Right renal cortex interstitium (tissue), 3 donors: ENCODE measurements at places on chromosomes 12 and 14. TPM values are rescaled to one million over a fixed set of nuclear protein-coding genes. Genes with fewer than 3 reads are reported as not detected.

FRMD6 gene
- polyA plus RNA-seq: 19.6 TPM

SDR39U1 gene
- 49.7 TPM for polyA plus RNA-seq

VEZT gene
- 82.8 TPM for polyA plus RNA-seq

ACVRL1 gene
- 30.9 TPM for polyA plus RNA-seq

CTDSP2 gene
- 263 TPM for polyA plus RNA-seq

SCNN1A gene
- 74.0 TPM for polyA plus RNA-seq

ZBTB25 gene
- polyA plus RNA-seq: 7.9 TPM

NPFF gene
- 0.40 TPM for polyA plus RNA-seq

IFT81 gene
- 63.1 TPM for polyA plus RNA-seq

CPM gene
- 29.3 TPM for polyA plus RNA-seq

INHBC gene
- polyA plus RNA-seq: 0.14 TPM

GPHN gene
- 84.4 TPM for polyA plus RNA-seq

TSPAN8 gene
- 44.3 TPM for polyA plus RNA-seq

GRCh38 chr14:79284621-79285020 lies 926.7 kb downstream of the DIO2 start:
- no peak for DNase-seq

- DNase-seq: no peak
Observed at GRCh38 chr12:124930586-124930985, 16.1 kb upstream of the UBC start.

DNA sequence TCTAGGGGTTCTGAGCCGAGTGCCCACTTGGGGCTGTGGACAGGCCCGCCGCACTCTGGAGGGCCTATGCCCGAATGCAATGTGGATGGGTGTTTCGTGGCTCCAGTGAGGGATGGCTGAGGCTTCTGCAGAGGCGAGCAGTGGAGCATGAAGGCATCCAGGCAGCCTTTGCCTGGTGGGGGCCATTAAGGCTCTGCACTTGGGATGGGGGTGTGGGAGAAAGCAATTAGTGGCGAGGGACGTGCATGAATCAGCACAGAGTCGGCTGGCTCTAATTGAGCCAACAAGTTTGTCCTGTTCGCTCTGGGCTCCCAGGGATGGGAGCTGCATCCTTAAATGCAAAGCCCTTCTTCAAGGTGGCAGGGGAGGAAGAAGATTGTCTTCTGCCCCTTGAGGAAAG lies 346.9 kb upstream of the FKBP4 start:
- DNase-seq: no peak

DNA sequence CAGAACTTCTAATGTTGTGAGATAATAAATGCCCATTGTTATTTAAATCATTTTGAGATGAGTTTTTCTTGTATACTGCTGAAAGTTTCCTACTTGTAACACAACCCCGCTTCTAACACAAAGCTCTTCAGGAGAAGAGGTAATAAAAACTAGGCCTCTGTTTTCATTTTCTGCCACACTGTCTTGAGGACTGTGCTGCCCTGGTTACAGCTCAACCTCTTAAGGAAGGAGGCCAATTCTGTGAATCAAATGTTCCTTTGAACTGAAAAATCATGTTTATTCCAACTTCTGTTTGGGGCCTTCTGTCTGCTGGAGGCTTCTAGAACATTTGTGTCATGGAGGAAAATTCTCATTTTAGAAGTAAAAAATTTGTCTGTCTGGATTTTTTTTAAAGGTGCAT lies 100.3 kb downstream of the LRIG3 start:
- DNase-seq: no peak

DNA sequence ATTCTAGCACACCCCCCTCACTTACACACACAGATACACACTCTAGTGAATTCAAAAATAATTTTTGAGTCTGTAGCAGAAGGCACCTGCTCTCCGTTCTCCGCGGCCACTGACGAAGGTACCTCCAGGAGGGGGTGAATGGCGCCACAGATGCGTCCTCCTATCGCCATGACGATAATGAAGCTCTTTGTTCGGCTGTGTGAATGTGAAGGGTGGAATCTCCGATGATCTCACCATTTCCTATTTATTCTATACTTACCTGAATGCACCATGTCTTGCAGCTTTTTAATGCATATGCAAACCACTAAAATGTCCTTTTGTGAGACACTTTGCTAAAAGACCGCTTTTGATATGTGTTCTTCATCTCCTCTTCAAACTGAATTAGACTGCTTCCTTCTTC lies 162.7 kb downstream of the EGLN3 start:
- no peak for DNase-seq

DNA sequence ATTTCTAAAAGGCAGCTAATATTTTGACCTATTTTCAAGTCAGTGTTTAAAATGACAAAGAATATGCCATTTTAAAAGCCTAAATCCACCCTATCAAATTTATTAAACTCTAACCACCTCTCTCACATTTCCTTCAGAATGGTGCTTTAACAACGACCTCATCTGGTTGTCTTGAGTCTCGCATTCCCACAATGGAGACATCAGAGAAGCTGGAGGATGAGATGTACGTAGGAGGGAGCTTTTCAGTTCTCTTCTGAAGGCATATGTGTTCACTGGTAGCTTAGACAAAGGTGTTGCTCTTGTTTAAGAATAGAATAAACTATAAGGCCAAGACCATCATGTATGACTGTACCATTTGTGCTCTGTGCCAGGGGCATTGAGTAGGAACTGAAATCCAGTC lies 82.9 kb downstream of the BCL2L14 start:
- no peak for DNase-seq

DNA sequence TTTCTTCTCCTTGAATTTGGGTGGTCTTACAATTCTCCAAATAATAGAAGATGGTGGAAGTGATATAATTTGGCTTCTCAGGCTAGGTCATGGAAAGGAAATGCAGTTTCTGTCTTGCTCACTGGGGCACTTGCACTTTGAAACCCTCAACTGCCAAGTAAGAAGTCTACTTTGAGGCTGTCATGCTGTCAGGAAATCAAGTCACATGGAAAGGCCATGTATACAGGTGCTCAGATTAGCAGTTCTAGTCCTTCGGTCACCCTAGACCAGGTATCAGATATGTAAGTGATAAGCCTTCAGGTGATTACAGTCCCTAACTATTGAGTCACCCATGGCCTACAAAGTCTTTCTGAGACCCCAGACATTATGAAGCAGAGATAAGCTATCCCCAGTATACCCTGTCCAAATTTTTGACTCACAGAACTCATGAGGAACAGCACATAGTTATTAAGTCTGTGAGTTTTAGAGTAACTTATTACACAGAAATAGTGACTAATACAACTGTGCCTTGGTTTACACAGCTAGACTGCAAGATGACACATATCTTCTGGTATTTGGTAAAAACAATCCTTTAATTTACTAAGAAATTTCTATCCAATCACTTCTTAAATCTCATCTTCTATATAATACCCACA lies 26.3 kb upstream of the BBS10 start:
- DNase-seq: no peak

GRCh38 chr12:56836800-56837663 lies 73.9 kb downstream of the HSD17B6 start:
- DNase-seq: no peak

DNA sequence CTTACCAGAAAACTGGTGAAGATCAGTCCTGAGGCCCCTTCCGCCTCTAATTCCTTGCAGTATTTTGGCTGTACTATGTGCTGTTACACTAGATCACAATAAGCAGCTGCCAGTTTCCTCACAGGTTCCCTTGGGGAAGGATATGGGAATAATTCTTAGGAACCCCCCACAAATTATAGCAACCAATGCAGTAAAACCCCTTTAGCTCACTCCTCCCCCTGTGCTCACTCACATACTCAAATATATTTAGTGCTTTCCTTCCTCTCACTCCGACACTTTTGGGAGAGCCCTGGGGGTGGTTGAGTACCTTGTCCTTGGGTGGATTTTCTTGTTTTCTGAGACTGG lies 162.7 kb downstream of the ETV6 start:
- DNase-seq: no peak

GRCh38 chr12:122097927-122098756 lies 19.6 kb downstream of the MLXIP start:
- DNase-seq: no peak

DNA sequence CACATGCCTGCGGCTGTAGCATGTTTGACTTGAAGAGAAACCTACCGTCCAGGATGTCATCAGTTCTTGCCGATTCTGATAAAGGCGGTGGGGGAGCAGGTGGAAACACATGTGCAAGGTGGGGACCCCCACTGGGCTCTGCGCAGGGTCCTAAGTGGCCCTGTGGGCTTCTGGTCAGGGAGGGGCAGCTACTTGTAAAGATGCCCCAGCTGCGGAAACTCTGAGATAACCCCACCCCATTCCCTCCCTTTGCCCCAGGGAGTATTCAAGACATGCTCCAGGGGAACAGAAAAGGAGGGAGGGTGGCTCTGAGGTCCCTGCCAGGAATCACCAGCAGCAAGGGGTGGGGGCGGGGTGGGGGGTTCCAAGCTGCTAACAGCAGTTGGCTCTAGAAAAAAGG lies 67.6 kb downstream of the PIWIL1 start:
- no peak for DNase-seq

DNA sequence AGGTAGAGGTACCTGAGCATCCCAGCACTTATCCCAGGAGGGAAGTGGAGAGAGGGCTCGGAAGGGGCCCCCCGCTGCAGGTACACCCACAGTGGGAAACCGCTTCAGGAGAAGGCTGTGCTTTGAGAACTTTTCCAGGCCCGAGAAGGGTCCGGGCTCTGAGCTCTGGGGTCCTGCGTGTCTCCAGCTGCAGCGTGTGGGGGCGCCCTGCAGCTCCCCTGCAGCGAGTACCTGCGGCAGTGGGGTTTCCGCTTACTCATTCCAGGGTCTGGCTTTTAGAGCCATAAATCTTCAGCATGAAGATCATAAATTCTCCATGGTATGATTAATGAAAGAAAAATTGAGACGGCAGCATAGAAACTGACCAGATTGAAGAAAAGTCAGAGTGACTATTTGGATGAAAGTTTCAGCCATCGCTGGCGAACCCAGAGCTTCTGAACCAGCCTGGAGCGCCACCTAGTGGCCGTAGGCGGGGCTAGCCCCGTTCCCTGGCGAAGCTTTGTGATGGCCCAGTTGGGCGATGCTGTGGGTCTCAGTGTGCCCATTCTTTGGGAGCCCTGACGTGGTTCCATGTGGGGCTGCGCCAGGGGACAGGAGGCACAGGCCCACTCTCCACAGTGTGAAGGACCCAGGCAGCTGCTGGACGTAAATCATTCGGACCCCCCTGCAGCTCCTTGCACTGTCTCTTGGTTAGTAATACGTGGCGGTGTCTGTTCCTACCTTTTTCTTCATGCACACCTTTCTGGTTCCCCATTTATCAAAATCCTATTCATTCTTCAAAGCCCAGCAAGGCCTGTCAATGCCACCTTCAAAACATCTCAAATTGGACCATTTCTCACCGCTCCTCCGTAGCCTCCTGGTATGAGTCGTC lies 198.2 kb downstream of the TSPAN9 start:
- DNase-seq: no peak

- no peak for DNase-seq
Observed at GRCh38 chr12:127723251-127723650, 543.7 kb upstream of the TMEM132C start.

GRCh38 chr12:4178424-4179170 lies 95.0 kb upstream of the CCND2 start:
- no peak for DNase-seq

DNA sequence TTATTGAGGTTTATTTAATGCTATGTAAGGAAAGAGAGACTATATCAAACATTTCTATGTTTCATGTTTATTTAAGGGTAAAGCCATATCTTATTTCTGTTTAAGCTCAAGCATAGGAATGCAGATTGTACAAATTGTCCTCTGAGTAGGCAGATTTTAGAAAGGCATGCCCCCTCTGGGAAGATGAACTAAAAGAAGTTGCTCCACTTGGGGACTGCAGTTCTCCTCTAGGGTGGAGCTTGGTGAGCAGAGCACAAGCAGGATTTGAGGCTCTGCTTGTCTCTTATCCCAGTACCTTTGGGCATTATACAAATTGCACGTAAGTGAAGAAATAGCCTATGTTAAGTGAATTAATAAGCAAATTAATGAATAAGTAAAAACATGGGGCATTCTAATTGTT lies 96.2 kb upstream of the PDE3A start:
- DNase-seq: no peak

- no peak for DNase-seq
Observed at GRCh38 chr12:103627189-103627855, 40.2 kb downstream of the STAB2 start.
